Smooth muscle cell of the pulmonary artery (primary cell): ENCODE measurements at places on chromosomes 1 and 21. TPM values are rescaled to one million over a fixed set of nuclear protein-coding genes. Genes with fewer than 3 reads are reported as not detected.

Gene SH3BGR
- 5.3 and 6.0 TPM in 2 replicates for total RNA-seq

Gene RBM11
- total RNA-seq = 0.26 TPM in 1 of 2 replicates, not detected in the other

Gene EPS8L3
- total RNA-seq = not detected in 2 replicates

Gene DMBX1
- not detected in 2 replicates for total RNA-seq

Gene ANGPTL1
- total RNA-seq = 6.1 and 16.4 TPM in 2 replicates

Gene PYHIN1
- total RNA-seq = not detected in 2 replicates

Gene SPOCD1
- 30.7 and 63.8 TPM in 2 replicates for total RNA-seq

Gene SORT1
- total RNA-seq = 16.7 and 27.4 TPM in 2 replicates

Gene PLA2G2D
- total RNA-seq = not detected in 2 replicates

Gene RHBDL2
- 0.46 and 0.91 TPM in 2 replicates for total RNA-seq

Gene INSRR
- under 0.01 TPM in 1 of 2 replicates, not detected in the other for total RNA-seq

Gene HOOK1
- total RNA-seq = not detected in 2 replicates

Gene S100A16
- total RNA-seq = 92.6 and 247 TPM in 2 replicates
